Stimulated activated naive CD4-positive, alpha-beta T cell (primary cell): ENCODE measurements at places on chromosomes 2 and 18.

DNA sequence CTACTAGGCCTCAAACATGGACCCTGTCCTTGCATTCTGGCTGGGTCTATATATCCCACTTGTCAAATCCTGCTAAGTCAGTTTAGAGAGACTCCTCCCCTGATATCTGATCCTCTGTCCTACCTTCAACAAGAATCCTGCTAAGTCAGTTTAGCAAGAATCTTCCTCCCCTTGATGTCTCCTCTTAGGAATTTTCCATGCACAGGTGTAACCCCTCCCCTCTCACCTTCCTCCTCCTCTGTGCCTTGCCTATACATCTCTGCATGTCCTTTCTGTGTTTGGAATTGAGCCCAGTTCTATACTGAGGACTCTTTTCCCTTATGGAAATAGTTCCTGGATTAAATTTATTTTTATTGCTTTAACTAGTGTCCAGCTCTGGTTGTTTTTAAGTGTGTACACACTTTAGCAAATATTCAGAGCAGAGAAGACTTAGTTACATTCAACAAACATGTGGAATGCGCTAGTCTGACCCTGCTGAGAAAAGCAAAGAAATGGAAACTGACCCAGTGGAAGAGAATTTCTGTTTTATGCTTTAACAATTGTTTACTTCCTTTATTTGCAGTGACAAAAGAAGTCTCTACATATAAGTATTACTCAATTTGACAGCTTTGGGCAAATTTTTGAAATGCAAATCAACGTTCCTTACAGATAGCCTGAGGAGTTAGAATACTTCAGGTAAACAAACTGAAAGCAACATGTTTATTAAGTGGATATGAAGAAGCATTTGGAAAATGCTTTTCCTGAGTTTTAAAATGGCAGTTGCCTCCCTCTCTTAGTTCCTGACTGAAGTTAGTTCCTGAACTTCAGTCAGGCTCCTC is 80.6 kb downstream of the RIT2 start:
- no peak for DNase-seq

- no peak for DNase-seq
These were observed 1.7 kb upstream of the FZD5 start for GRCh38 chr2:207771421-207771820.

DNA sequence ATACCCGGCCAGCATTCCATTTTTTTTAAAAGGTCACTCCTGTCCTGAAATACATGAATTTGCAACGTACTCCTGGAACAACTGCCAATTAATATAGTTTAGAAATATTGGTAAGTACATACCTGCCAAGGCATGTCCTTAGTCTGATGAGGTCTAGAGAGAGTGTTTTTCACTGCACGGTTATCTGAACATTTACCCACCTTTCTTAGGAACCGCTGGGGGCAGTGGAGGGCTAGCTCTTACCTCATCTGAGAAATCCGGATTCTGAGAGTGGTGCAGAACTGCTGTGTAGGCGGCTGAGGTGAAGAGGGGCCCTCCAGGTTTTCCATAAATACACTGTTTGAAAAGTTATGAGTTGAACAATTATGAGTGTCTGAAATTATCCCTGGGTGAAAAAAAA is 133.1 kb upstream of the CCDC195 start:
- no peak for DNase-seq

GRCh38 chr2:72944804-72945449 is 27.6 kb downstream of the EMX1 start:
- no peak for DNase-seq

DNA sequence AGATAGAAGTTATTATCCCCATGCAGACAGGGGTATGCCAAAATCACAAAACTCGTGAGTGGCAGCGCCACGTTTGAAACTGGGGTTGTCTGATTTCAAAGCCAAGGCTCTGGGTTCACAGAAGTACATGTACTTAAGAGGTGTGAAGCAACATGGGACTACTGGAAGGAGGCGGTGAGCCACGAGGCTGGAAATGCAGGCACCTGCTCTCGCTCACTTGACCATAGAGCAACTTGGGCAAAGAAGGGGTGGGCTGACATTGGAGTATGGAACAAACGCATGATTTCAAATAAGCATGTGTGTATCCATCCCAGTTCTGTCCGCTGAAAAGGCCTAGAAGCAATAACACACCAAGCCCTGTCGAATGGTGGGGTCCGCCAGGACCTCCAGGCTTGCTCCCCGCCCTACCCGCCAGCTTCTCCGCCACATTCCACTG is 593 bp upstream of the ACTR2 start:
- DNase-seq = no peak

GRCh38 chr2:100017633-100018032 is 124.8 kb downstream of the AFF3 start:
- no peak for DNase-seq

- no peak for DNase-seq
These were observed 59.2 kb downstream of the SGPP2 start for GRCh38 chr2:222483513-222484039.

DNA sequence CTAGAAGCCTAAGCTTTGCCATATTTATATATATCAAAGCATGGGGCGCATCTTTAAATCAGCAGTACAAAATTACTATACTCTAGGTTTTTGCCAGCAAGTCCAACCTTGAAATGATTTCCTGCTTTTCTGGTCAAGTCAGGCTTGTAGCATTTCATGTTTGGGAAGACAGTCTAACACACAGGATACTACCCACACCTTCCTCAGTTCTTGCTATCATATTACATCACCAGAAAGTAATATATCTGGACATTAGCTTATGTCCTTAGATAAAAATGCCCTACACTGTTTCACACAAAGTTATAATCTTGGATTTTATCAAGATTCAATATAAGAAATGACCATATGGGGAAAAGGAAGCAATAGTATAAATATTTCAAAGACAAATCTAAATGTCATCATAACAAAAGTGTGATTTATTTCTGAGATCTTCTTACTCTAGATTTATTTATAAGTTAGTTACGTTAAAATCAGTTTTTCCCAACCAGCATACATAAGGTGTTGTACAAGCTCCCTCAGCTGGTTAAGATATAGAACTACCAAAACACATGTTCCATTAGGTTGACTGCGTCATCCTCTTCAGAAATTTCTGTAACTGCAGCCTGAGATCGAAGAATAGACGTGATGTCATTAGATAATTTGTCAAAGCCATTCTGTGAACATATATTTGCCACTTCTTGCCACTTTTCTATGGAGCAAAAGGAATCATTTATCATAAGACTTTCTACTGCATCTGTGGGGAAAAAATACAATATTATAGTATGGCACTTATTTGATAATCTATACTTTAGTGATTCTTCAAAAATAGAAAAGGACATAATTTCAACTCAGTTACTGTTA is 56.6 kb downstream of the CLHC1 start:
- DNase-seq = peak; percentile 60

- no peak for DNase-seq
These were observed 119.1 kb downstream of the BMPR2 start for GRCh38 chr2:202495230-202495604.

DNA sequence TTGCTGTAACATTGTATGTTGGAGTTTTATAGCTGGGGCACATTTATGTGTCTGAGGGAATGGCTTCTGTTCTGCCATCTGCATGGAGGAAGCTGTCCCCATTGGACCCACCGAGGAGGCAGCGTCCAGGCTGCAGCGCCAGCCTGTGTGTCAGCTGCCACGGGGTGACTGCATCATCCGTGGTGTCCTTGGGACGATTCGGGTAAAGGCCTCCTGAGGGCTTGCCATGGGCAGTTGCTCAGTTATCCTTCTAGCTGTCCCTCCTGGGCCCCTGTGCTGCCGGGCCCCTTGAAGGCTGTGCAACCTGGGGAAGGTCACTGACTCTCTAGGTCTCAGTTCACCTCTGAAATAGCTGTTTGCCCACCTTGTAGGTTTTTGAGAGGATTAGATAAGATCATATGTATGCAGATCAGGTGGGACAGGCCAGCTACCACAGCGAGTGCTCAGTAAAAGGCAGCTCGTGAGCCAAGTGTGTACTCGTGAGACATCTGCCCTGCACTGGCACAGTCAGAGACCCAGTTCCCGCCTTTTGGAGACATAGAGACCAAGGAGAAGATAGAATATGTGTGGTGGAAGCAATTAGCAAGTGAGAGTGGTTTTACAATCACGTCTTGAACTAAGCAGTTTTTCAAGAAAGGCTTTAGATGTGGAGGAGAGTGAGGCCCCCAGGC is 10.6 kb downstream of the LDLRAD4 start:
- DNase-seq = no peak

GRCh38 chr2:74587664-74588277 is 33.3 kb downstream of the DOK1 start:
- peak; percentile 25 for DNase-seq

DNA sequence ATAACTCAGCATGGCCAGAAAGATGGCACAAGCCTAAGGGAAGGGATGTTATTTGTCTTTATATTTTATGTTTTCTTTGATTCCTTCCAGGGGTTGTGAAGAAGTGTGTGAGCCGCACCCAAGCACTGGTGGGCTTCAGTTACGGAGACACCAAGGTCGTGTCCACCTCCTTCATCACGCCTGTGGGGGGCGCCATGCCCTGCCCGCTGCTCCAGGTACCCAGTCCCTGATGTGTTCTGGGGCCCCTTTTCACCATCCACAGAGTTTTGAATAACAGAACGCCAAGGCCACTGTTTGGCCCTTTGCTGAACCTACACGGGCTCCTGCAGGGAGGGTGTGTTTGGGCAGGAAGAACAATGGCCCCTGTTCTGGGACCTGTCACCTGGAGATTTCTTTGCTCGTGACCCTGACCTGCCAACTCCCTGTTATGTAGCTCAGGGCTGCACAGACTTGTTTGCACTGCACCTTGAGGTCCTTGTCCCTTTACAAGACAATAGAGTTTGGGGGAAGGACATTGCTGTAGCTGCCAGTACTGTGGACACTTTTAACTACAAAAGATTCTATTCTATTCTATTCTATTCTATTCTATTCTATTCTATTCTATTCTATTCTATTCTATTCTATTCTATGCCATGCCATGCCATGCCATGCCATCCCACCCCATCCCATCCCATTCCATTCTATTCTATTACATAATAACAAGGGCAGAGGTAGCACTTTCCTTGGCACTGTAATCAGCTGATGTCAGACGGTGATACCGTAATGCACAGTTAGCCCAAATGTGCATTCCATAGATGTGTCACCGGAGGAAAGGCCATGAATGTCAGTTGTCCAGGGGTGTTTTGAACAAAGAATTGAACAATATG is 48.2 kb upstream of the CNGA3 start:
- no peak for DNase-seq

DNA sequence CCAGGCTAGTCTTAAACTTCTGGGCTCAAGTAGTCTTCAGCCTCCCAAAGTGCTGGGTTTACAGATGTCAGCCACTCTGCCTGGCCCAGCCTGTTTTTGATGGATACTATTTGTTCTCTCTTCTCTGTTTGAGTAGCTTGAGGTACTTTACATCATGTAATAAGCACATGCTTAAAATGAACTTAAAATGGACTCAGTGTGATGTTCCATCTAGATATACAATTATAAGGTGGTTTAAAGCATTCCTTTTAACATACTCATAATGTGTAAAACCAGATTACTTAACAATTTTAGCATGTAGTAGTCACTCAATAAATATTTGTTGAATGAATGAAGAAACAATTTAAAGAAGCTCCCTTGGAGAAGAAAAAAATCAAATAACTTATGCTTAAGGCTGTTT is 9.6 kb downstream of the PTPRM start:
- DNase-seq = no peak

GRCh38 chr2:19835781-19836281 is 66.0 kb downstream of the TTC32 start:
- DNase-seq = no peak

GRCh38 chr18:78861706-78862105 is 117.9 kb upstream of the SALL3 start:
- DNase-seq = no peak

GRCh38 chr2:150020221-150020620 is 432.6 kb upstream of the MMADHC start:
- DNase-seq = no peak

DNA sequence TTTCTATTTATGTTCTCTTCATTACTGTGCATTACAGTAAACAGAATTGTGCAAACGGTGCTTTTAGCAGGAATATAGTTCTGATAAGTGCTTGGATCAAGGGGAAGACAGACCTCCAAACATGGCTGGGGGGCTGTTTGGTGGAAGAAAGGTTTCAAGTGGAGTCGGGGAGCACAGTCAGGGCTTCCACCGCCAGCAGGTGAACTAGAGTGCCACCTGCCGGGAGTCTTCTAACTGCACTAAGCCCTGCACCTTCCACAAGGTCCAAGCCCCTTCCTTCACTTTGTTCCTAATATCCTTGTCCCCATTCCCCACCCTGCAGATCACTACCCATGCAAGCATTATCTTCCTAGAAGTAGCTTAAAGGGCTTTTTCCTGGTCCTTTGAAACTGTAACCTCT is 11.1 kb downstream of the ONECUT2 start:
- DNase-seq = no peak

DNA sequence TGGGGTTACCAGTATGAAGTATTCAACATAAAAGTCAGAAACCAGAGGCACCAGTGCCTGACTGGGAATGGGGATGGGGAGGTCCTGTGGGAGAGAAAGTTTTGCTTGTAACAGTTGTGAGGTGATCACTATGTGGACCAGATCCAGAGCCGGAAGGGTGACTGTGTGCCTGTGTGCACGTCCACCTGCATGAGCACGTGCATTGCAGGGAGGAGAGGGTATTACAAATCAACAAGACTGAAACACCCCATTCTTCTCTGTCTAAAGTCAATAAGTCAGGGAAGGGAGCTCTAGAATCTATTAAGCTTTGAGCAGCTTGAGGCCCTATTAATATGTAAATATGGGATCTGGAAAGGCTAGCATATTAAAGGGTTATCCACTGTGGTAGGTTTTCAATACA is 241.0 kb upstream of the ACVR2A start:
- no peak for DNase-seq

GRCh38 chr2:198374375-198375082 is 570.1 kb downstream of the PLCL1 start:
- no peak for DNase-seq

DNA sequence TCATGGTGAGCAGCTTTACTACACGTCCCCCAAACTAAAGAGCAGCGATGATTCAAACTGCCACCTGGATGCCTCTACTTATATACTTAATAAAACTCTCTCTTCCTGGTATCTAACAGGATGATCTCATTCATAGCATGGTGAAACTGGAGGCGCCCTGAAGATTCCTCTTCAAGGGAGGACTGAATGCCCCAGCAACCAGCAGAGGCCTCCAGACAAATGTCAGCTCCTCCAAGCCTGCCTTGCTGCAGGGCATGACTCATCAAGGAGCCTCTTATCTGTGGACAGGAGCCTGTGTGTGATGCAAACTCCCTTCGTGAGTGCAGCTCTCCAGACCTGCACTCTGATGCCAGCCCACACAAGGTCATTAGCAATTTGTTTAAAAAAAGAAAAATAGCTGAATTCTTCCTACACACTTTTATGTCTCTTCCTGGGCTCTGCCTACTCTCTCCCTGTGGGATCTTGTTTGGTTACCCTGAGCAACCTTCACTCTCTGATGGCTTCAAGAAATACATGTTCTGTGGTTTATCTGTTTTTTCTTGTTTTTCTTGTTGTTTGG is 30.2 kb downstream of the LONRF2 start:
- no peak for DNase-seq

DNA sequence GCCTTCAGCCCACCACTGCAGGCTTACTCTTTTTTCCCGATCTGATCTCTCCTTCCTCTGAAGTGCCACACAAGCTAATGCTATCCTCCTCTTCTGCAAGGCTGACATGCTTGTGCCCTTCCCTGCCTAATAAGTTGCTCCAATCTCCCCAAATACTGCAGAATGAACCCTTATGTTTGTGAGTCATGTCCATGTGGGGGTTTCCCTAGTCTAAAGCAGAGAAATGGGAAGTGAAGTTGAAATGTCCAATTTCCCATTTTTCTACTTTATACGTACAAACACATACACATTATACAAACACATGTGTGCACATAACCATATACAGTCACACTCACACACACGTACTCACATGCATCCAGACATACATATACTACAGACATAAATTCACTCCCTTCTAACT is 288.1 kb upstream of the CELF4 start:
- no peak for DNase-seq
